ENCODE measurements at places on chromosomes 5 and 9. TPM values are rescaled to one million over a fixed set of nuclear protein-coding genes. Genes with fewer than 3 reads are reported as not detected.

- no peak for DNase-seq
Observed at GRCh38 chr5:149128023-149128875, 13.0 kb upstream of the ABLIM3 start.

DNA sequence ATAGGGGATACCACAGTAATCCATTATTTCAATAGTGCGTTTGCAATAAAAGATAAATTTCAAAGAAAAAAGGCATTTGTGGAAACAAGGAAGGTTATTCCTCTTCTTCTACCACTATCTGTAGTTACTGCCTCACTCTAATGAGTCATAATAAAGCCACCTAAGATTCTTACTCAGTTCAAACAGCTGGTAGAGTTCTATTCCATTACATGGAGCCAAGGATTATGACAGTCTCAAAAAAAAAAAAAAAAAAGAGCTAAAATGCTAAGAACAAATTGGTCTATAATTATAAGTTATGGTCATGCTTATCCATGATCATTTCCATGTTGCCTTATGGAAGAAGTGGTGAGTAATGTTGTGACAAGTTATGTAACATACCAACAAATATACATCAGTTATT is 46.3 kb downstream of the DENND1A start:
- DNase-seq: no peak

The PCDHA10 gene
- 2.6 TPM for total RNA-seq

DNA sequence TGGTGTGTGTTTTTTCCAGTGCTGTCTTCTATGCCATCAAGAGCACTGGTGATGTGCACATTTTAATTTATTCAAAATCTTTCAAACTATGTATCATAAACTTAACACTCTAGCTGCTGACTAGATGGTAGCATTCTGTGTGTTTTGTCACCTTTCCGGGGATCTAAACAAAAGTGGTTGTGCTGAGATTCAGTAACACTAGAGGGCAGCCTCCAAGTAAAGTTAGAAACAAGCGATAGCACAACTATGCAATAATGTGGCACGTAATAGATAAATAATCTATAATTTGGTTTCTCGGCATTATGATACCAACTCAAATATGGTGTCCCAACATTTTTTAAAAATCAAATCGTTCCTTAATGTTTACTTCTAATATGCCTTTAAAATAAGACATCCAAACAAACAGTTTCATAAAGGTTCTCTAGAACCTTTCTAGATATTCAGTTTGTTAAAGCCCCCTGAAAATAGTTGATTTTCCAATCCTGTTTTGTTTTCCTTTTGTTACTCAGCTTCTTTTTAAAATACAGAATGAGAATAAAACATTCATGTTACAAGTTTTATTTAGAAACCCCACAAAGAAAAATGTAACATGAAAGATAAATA is 16.9 kb downstream of the SEMA6A start:
- DNase-seq: no peak

The PTGDS gene
- total RNA-seq: 49.6 TPM

- no peak for DNase-seq
Observed at GRCh38 chr5:28512648-28513047, 1474.3 kb upstream of the CDH9 start.

GRCh38 chr9:120071760-120072159 is 508.2 kb downstream of the CDK5RAP2 start:
- no peak for DNase-seq

The RNF145 gene
- 57.5 TPM for total RNA-seq

GRCh38 chr9:126938327-126938726 is 23.7 kb downstream of the RALGPS1 start:
- no peak for DNase-seq

GRCh38 chr9:79154806-79155205 is 417.0 kb upstream of the TLE4 start:
- no peak for DNase-seq

The ANXA6 gene
- 293 TPM for total RNA-seq

DNA sequence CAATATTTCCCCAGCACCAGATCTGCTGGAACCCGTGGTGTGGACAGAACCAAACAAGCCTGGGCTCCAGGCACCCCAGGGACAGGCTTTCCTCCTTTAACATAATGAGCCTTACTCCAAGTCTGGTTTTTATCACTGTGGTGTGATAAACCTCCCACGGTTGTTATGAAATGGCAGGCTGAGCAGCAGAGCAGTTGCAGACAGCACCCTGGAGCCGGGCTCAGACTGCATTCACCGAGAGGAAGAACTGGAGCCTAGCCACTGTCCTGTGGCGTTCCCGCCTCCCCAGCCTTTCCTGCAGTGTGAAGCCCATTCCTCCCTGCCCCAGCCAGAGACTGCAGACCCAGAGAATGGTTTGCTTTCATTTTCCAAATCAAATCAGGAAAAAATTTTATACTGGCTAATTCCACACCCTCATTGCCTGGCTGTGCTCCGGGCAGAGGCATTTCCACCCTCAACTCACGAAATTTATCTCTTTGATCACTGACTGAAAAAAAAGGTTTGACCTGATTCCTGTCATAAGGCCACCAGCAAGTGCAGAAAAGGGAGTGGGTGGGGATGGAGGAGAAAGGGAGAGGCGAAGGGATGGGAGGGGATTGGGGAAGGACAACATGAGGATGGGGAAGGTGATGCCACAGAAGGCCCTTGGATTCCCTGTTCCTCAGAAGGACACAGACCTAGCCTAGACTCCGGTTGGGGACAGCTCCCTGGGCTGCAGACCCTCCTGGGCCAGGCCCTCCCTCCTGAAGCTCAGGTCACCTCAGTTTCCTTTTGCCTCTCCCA is 18.9 kb downstream of the IPPK start:
- peak; percentile 85 for DNase-seq

DNA sequence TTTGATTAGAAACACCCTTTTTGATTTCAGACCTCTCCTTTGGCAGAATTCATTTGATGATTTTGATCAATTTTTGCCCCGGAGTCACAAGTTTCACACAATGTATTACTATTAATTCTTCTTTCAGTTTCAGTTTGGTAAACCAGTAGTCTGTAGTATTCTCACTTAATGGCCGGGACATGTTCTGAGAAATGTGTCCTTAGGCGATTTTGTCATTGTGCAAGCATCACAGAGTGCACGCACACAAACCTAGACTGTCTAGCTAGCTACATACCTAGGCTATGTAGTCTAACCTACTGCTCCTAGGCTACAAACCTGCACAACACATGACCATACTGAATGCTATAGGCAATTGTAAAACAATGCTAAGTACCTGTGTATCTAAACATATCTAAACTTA is 662.5 kb downstream of the IRX1 start:
- DNase-seq: peak; percentile 45

GRCh38 chr9:656926-657568 is 184.4 kb upstream of the DMRT1 start:
- no peak for DNase-seq

DNA sequence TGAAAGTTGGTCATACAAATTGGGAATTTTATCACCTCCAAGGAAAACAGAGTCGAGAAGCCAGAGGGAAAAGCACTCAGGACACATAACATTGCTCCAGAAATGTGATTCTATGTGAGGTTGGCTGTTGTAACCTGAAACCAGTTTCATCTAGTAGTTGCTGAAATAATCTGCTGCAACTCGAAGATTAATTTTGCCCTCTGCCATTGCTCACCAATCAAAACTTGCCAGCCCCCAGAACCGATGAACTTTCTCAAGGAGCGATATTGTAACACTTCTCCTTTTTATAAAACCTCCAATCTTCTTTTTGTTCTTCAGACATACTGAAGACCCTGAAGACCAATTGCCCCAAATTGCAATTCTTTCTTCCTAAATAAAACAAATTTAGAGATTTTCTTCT is 31.1 kb downstream of the C5orf58 start:
- DNase-seq: no peak

The TMC1 gene
- 0.96 TPM for total RNA-seq

The SPATA31D4 gene
- 1.7 TPM for total RNA-seq

GRCh38 chr5:36801523-36801922 is 75.0 kb upstream of the NIPBL start:
- no peak for DNase-seq

GRCh38 chr9:111644195-111644772 is 13.2 kb downstream of the DNAJC25 start:
- DNase-seq: no peak

- DNase-seq: peak; percentile 1
Observed at GRCh38 chr9:102106439-102106838, 368.0 kb upstream of the GRIN3A start.

The SMIM3 gene
- 59.5 TPM for total RNA-seq

The GAS1 gene
- total RNA-seq: 436 TPM

GRCh38 chr5:170716396-170716795 is 67.1 kb upstream of the GABRP start:
- no peak for DNase-seq

- no peak for DNase-seq
Observed at GRCh38 chr5:113654828-113655227, 141.3 kb downstream of the YTHDC2 start.

DNA sequence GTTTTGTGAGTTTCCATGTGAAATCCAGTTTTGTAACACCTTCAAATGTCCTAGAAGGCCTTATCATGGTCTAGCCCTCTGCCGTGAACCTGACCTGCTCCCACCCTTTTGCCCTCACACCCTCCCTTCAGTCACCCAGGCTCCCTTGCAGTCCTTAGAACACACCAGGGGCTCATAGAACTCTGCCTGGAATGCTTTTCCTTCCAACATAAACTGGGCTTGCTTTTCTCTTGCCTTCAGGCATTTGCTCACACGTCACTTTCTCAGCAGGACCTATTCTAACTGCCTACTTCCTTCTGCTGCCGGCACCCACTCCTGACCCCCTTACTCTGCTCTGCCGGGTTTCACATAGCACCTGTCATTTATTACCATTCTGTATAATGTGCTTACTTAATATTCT is 111.9 kb downstream of the PDE8B start:
- no peak for DNase-seq

GRCh38 chr5:65108786-65109743 is 340.3 kb downstream of the CWC27 start:
- DNase-seq: no peak
